ENCODE measurements at places on chromosomes 16 and 17.

GRCh38 chr17:30132615-30133014, 16.0 kb downstream of the NSRP1 start:
- DNase-seq: no peak

DNA sequence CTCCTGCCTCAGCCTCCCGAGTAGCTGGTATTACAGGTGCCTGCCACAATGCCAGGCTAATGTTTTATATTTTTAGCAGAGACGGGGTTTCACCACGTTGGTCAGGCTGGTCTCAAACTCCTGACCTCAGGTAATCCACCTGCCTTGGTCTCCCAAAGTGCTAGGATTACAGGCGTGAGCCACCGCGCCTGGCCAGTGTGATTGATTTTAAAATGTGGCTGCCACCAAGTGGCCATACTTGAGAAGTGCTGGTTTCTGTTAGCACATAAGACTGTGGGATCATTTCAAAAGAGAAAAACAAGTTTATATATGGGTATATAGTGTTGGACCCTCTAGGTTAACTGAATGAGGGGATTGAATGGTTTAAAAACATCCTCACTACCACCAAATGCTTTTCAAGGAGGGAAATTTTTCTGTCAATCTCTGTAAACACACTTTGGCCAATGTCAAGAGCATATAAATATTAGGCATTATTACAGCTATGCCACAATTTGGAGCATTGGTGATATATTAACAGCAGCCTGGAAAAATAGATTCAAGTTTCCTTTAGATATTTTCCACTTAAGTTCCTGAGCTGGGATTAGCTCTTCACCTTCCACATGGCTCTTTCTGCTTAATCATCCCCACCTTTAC, 13.5 kb upstream of the DHRS13 start:
- DNase-seq: no peak

GRCh38 chr16:4607841-4608703, 6.6 kb downstream of the UBALD1 start:
- DNase-seq: no peak

DNA sequence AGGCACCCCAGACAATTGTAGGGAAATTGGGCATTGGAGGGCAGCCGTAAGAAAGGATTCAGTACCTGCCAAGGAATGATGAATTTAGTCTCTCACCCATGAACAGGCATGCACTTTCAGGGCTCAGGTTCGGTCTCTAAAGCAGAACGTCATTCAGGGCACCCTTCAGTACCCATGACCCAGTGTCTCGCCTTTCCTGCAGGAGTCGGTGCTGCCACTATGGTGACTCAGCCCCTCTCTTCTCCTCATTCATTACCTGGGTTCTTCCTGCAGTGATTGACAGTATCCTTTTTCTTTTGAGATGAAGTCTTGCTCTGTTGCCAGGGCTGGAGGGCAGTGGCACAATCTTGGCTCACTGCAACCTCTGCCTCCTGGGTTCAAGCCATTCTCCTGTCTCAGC, 8.4 kb downstream of the SOST start:
- DNase-seq: no peak

GRCh38 chr16:15899538-15900100, 11.2 kb upstream of the CEP20 start:
- DNase-seq: no peak

DNA sequence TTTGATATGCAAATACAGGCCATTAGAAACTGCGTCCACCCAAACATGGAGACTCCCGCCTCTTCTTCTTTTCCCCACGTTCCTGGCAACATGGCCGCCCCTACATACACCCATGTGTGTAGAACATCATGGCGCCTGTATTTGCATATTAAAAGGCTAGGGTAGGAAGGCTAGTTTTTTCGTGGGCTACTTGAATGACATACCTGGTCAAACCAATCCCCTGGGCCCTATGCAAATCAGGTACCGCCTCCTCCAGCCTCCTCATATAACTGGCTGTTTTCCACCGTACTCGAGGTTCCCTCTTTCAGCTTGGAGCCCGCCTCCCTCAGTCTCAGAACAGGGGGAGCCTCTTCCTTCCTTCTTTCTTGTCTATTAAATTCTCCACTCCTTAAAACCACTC, 840 bp upstream of the CD300LB start:
- no peak for DNase-seq

All from T-cell (primary cell).